ENCODE measurements at places on chromosomes 2 and 18.

DNA sequence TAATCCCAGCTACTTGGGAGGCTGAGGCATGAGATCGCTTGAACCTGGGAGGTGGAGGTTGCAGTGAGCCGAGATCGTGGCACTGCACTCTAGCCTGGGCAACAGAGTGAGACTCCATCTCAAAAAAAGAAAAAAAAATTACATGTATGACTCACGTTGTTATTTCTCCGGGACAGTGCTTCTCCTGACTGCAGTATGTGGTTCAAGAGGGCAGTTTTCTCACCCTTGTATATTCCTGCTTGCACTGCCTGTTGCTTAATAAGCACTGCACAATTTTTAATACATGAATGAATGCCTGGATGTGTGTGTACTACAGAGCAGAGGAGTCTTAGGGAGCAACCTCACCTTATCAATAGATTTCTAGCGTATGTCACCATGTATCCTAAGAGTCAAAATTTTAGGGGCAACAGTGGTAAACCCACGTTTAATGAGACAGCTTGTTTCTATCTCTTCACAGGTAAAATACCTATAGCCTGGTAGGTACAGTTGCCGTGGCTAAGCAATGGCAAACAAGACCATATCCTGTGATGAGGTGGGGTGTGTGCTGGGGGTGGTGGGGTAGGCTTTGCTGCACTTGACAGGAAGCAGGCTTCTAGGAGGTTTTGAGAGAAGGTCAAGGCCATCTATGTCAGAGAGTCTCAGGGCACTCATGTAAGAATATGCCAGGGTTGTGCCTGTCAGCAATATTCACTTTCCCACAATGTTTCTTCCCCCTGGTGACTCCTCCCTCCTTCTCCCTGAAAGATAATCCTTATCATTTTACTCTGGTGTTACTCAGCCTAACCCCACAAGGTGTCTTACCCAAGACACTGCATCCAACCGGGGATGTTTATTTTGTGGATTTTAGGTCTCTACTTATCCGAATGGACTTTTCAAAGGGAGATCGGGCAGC is 36.9 kb upstream of the MEX3C start:
- DNase-seq = no peak

DNA sequence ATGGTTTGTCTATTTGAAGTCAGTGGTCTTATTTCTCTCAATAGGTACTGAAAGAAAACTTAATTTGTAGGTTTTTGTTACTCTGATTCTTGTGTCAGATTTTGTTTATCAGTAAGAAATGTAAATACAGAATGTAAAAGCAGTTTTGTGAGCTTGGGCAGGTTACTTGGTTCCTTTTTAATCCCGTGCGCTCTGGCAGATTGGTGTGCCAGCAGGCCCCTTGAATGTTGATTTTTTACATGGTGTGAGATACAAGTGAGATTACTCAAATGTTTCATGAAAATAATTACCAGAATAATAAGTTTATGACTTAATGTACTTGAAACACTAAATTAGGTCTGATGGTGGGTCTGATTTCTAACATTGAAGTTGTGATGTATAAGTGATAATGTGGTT is 13.4 kb downstream of the HNRNPA3 start:
- DNase-seq = no peak

DNA sequence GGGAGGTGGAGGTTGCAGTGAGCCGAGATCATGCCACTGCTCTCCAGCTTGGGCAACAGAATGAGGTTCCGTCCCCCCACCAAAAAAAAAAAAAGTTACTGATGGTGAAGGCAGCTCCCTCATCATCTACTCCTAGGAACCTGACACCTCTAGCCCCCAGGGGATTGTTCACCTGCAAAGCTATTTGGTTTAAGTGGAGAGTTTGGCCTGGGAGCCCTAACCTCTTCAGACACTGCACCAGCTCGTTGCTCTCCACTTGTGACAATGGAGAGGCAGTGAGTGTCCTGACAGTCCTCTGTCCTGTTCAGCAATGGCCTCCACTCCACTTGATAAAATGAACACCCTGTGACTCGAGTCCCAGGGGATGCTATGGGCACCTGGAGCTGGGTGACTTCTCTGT is 43.5 kb downstream of the ATP6V1C2 start:
- DNase-seq = no peak

DNA sequence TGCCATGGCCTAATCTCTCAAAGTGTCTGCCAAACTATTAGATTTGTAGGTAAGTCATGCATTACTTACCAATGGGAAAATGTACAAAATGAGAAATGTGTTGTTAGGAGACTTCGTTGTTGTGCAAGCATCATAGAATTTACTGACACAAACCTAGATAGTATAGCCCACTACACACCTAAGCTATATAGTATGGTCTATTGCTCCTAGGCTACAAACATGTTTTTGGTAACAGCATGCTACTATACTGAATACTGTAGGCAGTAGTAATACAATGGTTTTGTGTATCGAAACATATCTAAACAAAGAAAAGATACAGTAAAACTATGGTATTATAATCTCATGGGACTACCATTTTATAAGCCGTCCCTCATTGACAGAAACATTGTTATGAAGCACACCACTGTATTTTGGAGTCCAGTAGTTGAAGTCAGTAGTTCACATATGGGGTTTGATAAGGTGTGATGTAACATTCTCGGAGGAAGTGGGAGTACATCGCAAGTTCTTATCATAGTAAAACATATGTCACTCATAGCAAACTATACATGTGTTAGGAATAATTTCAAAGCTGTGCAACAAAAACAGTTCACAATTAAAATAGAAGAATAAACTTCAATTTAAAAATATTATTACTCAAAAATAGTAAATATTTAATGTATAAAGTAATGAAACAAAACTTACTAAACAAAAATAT is 12.0 kb upstream of the GTF2A1L start:
- no peak for DNase-seq

GRCh38 chr18:11823545-11823944 is 27.7 kb upstream of the CHMP1B start:
- DNase-seq = no peak

GRCh38 chr2:100980046-100980445 is 22.0 kb upstream of the RPL31 start:
- DNase-seq = no peak

- no peak for DNase-seq
These were observed 70.1 kb downstream of the SUCLG1 start for GRCh38 chr2:84388921-84389490.

DNA sequence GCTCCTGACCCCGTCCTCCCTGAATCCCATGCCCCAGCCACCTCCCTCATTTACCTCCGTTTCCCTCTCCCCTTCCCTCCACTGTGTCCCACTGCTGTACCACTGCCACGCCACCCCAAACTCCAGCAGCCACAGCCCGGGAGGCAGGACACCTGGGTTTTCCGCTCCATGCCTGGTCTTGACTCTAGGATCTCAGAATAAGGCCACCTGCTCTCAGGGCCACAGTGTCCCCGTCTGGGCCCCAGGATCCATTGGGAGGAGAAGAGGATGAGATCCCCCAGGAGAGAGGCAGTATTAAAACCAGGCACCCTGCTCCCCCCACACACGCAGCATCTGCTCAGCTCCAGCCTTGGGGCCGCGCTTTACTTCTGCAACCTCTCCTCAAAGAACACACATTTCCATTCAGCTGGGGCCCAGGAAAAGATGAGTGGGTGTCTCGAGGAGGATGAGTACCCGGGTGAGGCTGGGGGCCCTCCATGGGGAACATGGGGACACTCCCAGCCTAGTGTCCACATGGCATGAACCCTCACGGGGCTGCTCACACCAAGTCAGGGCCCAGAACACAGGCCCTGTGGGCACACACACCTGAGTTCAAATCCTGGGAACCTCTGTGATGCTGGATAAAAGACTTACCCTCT is 32.8 kb upstream of the TNS1 start:
- no peak for DNase-seq

DNA sequence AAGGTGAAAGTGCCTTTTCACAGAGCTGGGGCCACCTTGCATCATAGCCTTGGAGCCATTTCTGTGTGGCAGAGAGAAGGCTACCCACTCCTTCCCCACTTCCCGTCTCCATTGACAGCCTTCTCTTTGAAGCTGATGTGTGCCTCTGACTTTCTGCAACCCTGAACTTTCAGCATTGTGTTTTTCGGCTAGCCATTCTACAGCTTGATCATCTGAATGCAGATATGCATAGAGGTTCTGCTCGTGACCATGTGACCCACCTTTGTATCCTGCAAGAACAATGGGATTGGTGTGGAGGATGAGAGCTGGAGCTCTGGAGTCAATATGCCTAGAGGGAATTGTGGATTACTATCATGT is 69.1 kb upstream of the KCNE4 start:
- DNase-seq = no peak

DNA sequence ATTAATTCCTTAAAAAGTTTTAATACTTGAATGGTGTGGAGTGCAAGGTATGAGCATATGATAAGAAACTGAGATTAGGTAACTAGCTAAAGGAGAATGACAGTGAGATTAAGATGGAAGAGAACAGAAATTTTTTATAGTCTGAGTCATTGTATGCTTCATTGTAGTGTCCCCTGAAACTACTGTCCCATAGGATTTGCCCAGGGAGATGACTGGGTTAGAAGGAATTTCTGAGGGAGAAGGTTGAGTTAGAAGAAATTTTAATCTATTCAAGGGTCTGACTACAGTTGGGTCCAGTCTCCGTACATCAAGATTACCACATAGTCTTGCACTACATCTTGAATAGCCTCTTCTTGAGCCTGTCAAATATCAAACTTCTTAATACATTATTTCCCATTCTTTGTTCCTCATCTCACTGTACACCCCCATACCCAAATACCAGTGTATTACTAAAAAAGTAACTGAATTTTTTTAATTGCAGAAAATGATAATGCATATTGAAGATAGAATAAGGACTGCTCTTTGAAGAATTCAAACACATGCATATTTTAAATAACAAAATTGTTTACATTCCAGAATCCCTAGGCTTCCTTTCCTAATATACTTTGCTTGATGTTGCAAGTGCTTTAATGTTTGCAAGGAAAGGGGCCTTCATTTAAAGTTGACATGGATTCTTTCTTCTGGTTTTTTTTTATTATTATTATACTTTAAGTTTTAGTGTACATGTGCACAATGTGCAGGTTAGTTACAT is 314.3 kb upstream of the COL3A1 start:
- DNase-seq = no peak

DNA sequence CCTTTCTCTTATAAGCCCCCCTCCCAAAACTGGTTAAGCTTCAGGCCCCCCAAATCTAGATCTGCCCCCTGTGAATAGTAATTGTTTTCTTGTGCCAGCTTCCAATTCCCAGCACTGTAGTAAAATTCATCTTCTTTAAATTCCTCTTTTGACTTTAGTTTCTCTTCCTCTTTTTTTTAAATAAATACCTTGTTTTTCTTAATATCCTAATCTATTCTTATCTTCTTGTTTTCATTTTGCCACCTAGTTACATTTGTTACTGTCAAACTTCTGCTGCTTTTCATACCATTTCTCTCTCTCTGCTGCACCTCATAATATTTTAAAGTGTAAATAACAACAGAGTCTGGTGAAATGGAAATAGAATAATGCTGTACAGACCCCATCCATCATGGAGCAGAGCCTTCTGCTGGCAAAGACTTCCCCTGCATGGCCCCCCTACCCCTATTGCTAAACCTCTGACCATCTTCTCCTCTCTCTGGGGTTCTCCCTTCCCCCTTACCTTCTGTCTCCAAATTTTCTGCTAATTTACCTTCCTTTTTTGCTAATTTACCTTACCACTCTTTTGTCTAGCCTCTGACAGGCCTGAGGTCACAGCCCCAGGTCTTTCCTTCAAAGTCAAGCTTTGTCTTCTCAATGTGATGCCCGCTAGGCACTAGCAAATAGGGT is 94.9 kb upstream of the PAPOLG start:
- no peak for DNase-seq

DNA sequence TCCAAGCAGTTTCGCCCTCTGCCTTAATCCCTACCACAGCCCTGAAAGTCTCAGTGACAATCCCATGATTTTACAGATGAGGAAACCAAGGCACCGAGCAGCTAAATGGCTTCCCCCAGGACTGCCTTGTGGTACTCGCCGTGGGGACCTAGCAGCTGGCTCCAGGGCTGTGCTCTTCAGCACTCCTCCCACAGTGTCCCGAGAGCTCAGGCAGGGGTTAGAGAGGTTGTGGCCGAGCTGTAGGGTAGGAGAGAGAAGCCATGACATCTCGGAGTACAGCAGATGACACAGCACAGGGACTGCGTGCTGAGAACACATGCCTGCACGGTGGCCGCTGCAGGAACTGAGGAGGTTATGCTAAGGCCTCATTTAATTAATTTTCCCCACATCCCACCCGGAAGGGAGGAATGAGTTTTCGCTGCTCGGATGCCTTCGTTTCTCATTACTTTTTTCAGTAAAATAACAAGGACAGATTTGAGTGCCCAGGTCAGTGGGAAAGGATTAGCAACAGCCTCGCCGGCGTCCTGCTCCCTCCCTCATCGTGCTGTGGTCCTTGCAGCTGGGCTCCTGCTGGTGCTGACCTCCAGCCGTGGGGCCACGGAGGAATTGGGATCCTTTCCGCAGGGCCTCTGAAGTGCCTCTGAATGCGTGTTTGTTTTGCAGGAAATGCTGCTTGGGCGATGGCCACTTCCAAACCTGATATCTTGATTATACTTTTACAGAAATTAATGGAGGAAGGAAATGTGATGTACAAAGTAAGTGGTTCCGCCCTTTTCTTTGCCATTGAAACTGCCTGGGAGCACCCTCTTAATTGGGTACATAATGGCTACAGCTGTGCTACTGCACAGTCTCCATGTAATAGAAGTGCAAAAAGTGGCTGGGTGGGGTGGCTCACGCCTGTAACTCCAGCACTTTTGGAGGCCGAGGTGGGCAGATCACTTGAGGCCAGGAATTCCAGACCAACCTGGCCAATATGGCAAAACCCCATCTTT is 61.2 kb downstream of the WDSUB1 start:
- no peak for DNase-seq

DNA sequence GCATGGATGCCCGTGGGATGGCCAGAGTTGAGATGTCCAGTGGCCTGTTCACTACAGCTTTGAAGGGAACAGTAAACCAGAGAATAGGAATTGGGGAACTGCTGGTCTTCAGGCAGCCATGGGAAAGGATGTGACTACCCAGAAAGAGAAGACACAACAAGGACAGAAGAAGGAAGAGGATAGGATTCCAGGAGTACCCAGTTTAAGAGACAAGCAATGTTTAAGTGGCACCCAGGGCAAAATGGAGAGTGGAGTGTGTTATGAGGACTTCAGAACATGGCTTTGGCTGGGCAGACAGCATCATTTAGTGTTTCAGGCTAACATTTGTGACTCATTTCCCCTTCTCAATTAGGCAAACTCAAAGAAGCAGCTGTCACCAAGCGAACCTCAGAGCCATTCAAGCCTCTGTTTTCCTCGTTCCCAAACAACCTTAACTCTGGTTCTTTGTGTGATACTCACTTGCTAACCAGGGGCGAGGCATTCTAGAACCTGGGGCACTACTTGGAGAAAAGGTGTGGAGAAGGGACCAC is 4.0 kb upstream of the FAM124B start:
- DNase-seq = no peak

Measured in stimulated activated CD8-positive, alpha-beta memory T cell treated with anti-CD3 and anti-CD28 coated beads, Interleukin-7, amount 100 ng/mL, for 1 hour (primary cell).